Right lung (tissue), 10 donors: ENCODE measurements at places on chromosomes 3 and 15. TPM values are rescaled to one million over a fixed set of nuclear protein-coding genes. Genes with fewer than 3 reads are reported as not detected.

The COL6A5 gene
- polyA plus RNA-seq: 2.3 TPM

The SLC2A2 gene
- 2.2 TPM for polyA plus RNA-seq

The PRR20G gene
- not detected for polyA plus RNA-seq

The DNAH1 gene
- 12.4 TPM for polyA plus RNA-seq

DNA sequence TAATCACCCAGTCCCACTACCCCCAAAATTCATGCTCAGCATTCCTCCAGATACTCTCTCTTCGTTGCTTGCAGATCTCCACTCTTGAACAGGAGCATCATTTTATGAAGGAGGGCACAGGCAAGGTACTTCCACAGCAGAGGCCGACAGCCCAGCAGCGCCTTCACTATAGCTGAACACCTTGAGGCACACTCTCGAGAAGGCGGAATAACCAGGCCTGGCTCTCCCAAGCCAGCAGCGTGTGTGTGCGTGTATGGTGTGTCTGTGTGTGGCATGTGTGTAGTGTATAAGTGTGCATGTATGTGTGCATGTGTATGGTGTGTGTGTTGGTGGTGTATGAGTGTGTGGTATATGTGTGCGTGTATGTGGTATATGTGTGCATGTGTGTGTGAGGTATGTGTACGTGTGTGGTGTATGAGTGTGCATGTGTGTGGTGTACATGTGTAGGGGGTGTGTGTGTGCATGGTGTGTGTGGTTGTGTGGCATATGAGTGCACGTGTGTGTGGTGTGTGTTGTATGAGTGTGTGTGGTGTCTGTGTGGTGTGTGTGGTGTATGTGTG is 161.8 kb downstream of the XXYLT1 start:
- no peak for DNase-seq

- no peak for DNase-seq
Observed at GRCh38 chr3:159439346-159439745, 549.3 kb upstream of the IL12A start.

DNA sequence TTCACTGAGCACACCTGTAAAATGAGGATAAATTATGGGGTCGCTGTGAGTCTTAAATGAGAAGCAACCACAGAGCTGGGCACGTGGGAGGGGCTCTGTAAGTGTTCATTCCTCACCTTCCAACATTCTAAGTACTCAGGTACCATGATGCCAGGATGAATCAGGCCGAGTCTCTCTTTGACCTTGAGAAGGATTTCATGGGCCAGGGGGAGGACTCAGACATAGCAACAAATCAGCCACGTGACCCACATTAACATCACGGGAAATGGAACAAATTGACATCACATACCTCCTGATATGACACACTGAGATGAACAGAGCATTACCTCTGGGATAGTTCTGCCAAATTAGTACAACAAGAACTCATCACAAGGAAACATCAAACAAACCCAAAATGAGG is 35.2 kb upstream of the USP3 start:
- DNase-seq: no peak

DNA sequence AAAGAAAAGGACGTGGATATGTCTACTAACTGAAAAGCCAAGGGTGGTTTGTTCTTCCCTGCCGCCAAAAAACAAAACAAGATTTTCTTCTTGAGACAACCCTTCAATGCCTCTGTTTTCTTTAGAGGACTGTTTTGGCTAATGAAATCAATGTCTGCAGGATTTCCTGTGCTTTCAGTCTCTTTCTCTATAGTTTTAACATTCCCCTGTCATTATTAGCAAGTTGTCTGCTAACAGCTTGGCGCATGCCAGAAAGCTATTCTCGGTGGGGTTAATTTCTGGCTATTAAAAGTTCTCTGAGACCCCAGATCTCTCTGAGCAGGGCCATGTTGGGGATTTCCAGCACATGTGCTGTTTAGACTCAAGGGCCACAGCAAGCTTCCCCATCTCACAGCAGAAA is 56.7 kb downstream of the ITPR1 start:
- no peak for DNase-seq

The PPM1L gene
- 5.0 TPM for polyA plus RNA-seq

- no peak for DNase-seq
Observed at GRCh38 chr3:4191971-4192370, 111.2 kb upstream of the SETMAR start.

DNA sequence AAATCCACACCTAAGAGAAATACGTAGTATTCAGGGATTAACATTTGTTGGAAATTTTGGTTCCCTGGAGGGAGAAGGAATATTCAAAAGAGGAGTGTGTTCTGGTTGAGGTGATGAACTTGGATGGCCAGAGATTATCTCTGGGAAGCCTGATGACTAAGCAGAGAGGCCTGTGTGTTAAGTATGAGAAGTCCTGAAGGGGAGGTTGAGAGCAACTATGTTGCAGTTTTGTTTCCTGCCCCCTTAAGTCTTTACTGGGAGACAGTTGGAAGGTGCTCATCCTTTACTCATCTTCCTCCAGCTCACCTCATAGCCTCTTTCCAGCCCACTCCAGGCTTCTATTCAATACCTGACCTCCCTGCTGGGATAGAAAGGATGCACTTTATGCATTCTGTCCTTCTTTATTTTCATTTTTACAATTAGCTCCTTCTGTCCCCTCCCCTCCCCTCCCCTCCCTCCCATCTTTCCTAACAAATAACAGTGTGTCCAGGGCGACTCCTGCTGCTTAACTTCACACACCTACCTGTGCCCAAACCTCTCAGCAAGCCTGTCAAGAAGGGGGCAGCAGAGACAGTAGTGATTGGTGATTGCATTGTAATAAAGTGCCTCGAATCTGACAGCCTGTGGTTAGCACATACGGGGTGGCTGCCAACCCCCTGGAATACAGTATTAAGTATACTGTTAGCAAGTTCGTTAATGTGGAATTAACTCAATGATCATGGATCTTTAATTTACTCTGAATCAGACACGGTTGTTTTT is 11.9 kb downstream of the RAP2B start:
- no peak for DNase-seq

The C3orf85 gene
- polyA plus RNA-seq: not detected

DNA sequence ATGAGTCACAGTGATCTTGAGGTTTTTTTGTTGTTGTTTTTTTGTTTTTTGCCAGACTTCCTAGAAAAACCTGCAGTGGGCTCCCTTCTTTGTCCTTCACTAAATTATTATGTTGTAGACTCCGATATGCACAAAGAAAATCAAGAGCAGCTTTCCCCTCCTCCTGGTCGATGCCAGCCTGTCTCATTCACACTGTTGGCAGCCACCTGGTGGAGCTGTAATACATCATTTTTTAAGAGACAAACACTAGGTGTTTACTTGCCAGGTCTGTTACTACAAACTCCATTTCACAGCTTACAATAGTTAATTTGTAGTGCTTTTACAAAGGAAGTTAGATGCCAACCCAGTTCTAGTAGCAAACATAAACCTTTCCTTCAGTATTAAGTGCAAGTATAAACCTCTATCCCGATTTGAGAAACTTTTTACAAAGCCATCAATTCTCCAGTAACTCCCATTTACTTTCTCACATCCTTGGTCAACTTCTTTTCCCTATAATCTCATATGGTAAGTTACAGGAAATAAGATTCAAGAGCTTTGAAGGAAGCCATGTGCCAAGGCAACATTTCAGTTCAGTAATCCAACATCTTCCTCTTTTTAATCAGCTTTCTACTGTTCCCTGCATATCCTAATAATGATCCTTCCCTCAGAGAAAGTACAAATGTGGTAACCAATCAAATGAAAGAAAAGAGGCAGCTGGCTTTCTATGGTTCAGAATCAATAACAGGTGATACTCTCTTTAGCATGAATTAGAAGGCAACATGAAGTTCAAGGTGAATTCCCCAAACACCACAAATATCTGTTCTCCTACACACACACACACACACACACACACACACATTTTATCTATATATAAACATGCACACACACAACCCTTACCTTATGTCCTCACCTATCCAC is 14.0 kb downstream of the AAGAB start:
- no peak for DNase-seq

DNA sequence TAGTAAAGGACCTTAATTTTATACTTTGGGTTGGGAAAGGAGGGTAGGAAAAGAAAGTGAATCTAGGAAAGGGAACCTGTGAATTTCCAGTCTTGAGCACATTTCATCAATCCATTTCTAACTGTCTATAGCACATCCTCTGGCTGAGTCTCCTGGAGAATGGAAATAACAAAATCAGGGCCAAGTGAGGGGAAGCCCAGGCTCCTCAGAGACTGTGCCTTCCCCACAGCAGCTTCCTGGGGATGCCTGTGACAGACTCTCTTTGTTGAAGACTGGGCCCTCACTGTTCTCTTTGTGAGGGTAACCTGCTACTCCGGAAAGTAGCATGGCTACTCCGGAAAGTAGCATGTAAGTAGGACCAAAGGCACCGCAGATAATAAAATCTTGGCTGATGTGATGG is 22.6 kb upstream of the CSPG5 start:
- DNase-seq: no peak

The MORC1 gene
- polyA plus RNA-seq: not detected

DNA sequence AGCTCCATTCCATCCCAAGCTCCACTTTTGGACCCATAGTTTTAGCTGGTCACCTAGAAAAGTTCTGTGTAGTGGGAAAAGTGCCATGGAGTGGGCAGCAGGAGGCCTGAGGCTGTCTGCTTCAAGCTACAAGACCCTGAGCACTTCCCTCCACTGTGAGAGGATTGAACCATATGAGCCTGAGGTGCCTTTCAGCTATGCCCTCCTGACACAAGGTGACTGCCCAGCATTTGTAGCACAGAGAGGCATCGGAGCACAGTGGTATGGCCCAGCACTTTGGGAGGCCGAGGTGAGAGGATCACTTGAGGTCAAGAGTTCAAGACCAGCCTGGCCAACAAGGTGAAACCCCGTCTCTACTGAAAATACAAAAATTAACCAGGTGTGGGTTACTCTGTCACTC is 3.9 kb upstream of the KBTBD13 start:
- DNase-seq: no peak

The PLA2G4D gene
- polyA plus RNA-seq: 0.16 TPM

The ZNF80 gene
- 0.10 TPM for polyA plus RNA-seq

- DNase-seq: peak; percentile 55
Observed at GRCh38 chr3:52834871-52835501, at the start of gene MUSTN1. Gene MUSTN1 (minus strand): TSS chr3:52835019. CDS start chr3:52834948, 71 bp downstream.

- DNase-seq: no peak
Observed at GRCh38 chr15:73629798-73630429, 3.3 kb downstream of the NPTN start.

DNA sequence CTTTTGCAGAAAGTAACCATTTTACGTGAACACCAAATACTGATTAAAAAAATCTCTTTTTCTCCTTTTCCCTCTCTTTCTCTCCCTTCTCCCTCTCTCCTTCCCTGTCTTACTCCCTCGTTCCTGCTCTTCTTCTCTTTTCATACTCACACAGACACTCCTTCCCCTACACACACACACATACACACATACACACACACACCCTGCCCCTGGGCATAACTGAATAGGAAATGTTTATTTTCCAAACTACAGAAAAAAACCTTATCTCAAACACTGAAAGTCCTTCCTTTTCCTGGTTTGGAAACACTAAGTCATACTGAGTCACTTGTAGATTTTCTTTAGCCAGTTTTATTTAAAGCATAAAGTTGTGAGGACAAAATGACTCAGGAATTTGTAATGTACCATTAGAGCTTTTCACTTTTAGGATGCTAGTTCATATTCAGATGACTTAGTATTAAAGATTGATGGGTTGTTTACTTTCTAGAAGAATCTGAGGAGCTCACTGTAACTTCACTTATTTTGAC is 62.4 kb downstream of the MBNL1 start:
- no peak for DNase-seq

The PRSS50 gene
- polyA plus RNA-seq: 1.2 TPM

DNA sequence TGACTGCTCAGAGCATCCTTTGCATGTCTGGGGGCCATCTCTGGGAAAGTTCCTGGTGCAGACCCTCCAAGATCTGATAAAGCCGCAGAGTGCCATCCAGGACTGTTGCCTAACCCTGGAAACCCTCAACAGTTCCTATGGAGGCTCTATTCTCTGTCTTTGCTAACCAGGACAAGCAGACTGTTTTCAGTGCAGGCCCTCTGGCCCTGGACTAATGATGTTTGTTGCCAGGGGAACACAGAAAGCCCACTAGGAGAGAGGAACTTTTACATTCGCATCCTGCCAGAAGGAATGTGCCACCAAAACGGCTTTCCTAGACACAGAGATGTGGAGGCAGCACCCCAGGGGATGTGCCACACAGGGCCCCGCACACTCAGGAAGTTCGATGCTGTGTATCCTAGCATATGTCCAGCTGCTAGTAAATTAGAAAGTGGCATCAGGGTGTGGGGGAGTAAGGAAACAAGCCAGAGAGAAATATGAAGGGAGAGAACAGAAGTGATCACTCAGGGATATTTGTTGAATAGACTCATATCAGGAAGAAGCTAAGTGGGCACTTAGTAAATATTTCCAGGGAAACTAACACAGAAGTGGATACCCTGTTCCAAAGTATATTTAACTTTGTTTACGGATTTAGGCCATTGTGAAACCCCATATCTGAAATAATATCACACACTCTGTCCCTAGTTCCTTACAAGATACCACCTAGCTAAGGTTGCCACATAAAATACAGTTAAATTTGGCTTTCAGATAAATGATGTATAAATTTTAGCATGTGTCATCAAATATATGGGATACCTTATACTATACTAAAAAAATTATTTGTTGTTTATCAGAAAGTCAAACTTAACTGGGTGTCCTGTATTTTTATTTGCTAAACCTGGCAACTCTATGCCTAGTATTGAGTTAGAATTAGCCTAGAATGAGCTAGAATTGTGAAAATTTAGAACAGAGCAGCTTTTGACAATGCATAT is 29.9 kb upstream of the TMOD3 start:
- no peak for DNase-seq

GRCh38 chr3:162367429-162368260 is 871.0 kb downstream of the OTOL1 start:
- DNase-seq: no peak

DNA sequence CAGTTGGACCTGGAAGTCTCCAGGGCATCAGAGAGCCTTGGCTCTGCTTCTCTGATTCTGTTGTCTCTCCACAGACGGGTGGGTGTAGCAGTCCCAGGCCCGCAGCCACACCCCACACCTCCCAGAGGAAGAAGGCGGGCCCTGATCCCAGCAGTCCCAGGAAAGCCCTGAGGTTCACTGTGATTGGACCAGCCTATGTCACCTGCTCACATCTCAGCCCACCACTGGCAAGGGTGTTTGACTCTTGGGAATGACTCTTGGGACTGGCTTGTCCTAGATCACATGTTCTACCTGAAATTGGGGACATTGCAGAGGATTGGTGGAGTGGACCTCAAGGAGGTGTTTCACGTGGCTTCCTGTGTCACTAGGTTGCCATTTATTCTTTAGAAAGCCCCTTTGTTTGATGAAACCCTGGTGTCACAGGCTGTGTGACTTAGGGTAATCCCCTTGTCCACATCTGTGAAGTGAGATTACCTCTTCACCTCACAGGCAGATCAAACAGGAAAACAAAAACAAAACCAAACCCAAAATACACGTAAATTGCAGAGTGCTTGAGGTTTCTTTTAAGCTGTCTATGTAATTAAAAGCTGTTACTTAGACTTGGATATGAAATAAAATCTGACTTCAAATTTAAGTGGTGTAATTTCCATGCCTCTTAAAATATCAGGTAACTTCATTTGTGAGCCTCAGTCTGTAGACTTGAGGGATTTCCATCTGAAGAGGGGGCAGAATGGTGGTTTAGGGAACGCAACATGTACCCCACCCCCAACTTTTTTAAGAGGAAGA is 26.7 kb downstream of the FLNB start:
- no peak for DNase-seq

- no peak for DNase-seq
Observed at GRCh38 chr3:42174679-42175385, 83.7 kb downstream of the TRAK1 start.

GRCh38 chr15:98568382-98569017 is 79.8 kb upstream of the IGF1R start:
- DNase-seq: no peak

GRCh38 chr15:46297766-46298165 is 662.9 kb downstream of the SQOR start:
- no peak for DNase-seq

- no peak for DNase-seq
Observed at GRCh38 chr3:38149708-38150107, 11.2 kb downstream of the MYD88 start.
